Central memory CD8-positive, alpha-beta T cell (primary cell): ENCODE measurements at places on chromosomes 3 and 15.
A peak's percentile ranks its signal among the peaks of the same experiment; 100 is the strongest.

DNA sequence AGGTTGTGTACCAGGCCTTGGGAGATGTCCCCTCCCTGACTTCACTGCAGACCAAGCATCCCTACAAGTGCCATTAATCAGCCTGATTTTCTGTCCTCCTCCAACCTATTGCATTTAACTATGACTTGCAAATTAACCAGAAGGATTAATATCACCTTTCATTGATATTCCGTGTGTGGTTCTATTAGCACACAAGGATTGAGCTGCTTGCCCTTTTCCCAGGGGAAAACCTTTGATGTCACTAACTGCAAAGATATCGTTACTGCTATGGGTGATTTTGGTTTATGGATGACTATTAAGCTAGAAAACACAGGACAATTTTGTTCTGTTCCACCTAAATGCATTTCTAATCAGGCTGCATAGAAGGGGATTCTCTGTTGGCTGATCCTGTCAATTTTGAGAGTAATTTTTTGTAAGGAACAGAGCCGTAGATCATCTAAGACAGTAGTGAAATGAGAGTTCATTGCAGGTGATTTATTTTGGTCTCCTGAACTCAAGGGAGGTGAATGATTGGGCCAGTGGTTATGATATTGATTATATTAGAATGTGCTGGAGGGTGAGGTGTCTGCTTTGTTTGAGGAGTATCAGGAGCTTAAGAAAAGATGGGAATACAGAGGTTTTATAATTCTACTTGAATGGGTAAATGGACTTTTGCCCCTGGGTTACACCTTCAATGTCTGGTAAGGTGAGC is 177.5 kb upstream of the SNTN start:
- H3K36me3 ChIP-seq = no peaks in the 10 kb centered on the region
- no peak overlapping the region for H3K4me3 ChIP-seq
- no peak for DNase-seq
- H3K4me1 ChIP-seq = no peaks in the 10 kb centered on the region

DNA sequence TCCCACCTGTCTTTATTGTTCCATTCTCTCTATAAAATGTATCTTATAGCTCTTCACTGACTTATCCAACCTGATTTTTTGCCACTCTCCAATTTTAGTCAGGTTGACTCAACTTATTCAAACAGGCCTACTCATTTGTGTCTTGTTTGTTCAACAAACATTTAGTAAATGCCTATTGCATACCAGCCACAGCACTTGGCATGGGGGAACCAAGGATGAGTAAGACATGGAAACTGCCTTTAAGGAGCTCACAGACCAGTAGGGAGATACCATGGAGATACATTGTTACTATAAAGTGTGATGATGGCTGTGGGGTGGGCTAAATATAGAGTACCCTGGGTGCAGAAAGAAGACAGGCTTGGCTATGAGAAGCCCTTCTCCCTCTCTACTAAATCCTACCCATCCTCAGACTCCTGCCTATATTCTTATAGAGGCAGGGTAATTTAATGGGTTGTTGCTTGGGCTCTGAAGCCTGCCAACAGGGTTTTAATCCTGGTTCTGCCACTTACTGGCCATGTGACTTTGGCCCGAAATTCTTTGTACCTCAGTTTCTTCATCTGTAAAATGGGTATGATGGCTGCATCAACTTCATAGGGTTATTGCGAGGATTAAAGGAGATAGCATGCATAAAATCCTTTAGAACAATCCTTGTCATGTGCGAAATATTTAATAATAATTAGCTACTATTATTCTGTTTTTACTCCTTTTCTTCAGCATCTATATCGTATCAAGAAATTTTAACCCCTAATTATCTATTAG is 348.5 kb upstream of the UMPS start:
- H3K4me1 ChIP-seq = no peaks in the 10 kb centered on the region
- no peak overlapping the region for H3K4me3 ChIP-seq
- H3K36me3 ChIP-seq = no peaks in the 10 kb centered on the region

DNA sequence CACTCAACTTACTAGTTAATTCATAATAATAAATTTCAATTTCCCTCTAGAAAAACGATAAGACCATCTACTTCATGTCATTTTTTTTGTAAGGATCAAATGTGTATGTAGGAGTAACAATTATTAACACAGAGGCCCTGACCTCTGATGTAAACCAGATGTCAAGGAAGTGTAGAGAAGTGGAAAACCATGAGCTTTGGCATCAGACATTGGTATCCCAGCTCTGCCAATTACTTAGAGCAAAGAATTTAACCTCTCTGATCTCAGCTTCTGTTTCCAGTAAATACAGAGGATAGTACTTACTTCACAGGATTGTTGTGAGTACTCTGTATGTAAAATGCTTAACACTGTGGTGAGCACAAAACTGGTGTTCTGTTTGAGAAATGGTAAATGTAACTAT is 17.5 kb downstream of the AQR start:
- no peak for DNase-seq
- no peak overlapping the region for H3K4me3 ChIP-seq
- no peak overlapping the region for H3K27ac ChIP-seq
- no peaks in the 10 kb centered on the region for H3K4me1 ChIP-seq

DNA sequence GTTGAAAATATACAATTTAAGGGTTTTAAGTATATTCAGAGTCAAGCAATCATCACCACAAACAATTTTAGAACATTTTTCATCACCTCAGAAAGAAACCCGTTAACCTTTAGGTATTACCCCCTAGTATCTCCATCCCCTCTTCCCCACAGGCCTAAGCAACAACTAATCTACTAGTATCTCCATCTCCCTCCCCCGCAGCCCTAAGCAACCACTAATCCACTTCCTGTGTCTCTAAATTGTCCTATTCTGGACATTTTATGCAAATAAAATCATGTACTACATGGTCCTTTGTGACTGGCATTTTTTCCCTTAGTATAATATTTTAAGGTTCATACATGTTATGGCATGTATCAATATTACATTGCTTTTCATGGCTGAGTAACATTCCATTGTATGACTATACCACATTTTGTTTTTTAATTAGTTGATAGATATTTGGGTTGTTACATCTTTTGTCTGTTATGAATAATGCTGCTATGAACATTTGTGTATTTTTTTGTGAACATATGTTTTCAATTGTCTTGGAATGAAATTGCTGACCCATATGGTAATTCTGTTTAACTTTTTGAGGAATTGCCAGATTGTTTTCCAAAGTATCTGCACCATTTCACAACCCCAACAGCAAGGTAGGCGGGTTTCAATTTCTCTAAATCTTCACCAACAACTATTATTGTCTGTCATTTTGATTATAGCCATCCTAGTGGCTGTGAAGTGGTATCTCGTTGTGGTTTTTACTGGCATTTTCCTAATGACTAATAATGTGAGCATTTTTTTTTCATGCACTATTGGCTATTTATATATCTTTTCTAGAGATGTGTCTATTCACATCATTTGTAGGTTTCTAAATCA is 215.6 kb upstream of the CD96 start:
- peaks cover 31% of the 10 kb centered on the region for H3K4me1 ChIP-seq
- no peaks in the 10 kb centered on the region for H3K36me3 ChIP-seq
- no peak overlapping the region for H3K4me3 ChIP-seq

- H3K4me1 ChIP-seq = peaks cover 11% of the 10 kb centered on the region
- H3K4me3 ChIP-seq = no peak overlapping the region
- H3K27me3 ChIP-seq = peaks cover 15% of the 10 kb centered on the region
- DNase-seq = no peak
- no peak overlapping the region for H3K27ac ChIP-seq
- no peaks in the 10 kb centered on the region for H3K36me3 ChIP-seq
These were observed 22.3 kb upstream of the CDCP1 start for GRCh38 chr3:45168451-45168850.

GRCh38 chr3:194314388-194315068 is 36.6 kb downstream of the CPN2 start:
- no peak for DNase-seq
- peaks cover 60% of the 10 kb centered on the region for H3K27me3 ChIP-seq
- peaks cover 6% of the 10 kb centered on the region for H3K4me1 ChIP-seq
- peak overlapping the region; percentile 73 for H3K4me3 ChIP-seq

DNA sequence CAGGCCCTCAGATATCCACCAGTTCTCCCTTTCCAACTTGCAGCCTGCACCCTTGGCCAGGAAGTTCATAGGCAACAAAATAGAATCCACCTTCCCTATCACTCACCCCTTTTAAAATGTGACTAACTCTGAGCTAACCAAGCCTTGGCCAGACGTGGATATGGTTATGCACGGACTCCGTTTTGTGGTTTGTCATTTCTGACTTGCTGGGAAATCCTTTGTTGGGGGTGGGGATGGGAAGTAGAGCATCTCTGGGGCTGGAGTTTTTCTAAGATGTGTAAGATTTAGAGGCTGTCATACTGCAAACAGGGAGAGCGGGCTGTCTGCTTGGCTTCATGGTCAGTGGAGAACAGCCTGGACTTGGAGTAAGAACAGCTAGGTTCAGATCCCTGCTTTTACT is 62.6 kb downstream of the SMAD3 start:
- no peak for DNase-seq
- no peaks in the 10 kb centered on the region for H3K27me3 ChIP-seq
- H3K4me1 ChIP-seq = peaks cover 77% of the 10 kb centered on the region

- H3K36me3 ChIP-seq = no peaks in the 10 kb centered on the region
- H3K27ac ChIP-seq = no peak overlapping the region
- H3K27me3 ChIP-seq = no peaks in the 10 kb centered on the region
- H3K4me1 ChIP-seq = peaks cover 15% of the 10 kb centered on the region
- no peak overlapping the region for H3K4me3 ChIP-seq
These were observed 124.8 kb downstream of the EEFSEC start for GRCh38 chr3:128278130-128278529.

- no peak for DNase-seq
- H3K27ac ChIP-seq = no peak overlapping the region
- no peaks in the 10 kb centered on the region for H3K4me1 ChIP-seq
These were observed 396.8 kb downstream of the IGSF11 start for GRCh38 chr3:118637846-118638245.

DNA sequence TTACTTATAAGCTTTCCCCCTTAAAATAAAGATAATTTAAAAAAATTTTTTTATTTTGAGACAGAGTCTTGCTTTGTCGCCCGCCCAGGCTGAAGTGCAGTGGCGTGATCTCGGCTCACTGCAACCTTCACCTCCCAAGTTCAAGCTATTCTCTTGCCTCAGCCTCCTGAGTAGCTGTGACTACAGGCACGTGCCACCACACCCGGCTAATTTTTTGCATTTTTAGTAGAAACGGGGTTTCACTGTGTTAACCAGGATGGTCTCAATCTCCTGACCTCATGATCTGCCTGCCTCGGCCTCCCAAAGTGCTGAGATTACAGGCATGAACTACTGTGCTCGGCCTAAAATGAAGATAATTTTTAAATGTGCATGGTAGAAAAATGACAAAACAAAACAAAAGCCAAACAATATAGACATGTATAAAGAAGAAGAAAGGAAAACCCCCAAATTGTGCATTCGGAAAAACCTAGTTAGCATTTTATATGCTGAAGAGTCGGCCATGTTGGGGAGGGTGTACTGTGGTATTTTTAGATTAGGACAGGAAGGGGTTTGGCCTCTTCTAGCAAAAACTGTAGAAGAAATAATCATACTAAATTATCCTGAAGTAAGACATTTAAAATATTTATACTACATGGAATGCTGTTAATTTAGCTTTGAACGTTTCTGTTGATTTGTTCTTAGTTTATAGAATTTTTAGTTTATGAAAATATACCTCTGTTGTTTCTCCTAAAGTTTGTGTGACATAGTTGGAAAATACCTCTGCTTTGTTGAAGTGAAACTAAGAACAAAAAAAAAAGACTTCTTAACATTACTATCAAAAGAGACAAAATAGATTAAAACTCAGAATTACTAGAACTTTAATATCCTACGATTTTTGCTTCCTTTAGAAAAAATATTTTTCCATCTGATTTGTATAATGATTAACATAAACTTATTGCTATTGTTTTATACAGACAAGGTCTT is 7.4 kb downstream of the APPL1 start:
- no peaks in the 10 kb centered on the region for H3K27me3 ChIP-seq
- no peak for DNase-seq
- H3K27ac ChIP-seq = no peak overlapping the region
- H3K4me3 ChIP-seq = no peak overlapping the region
- peaks cover 6% of the 10 kb centered on the region for H3K4me1 ChIP-seq

GRCh38 chr3:152121270-152121636 is 147.5 kb upstream of the MBNL1 start:
- H3K27me3 ChIP-seq = no peaks in the 10 kb centered on the region
- DNase-seq = no peak
- H3K4me1 ChIP-seq = no peaks in the 10 kb centered on the region
- no peaks in the 10 kb centered on the region for H3K36me3 ChIP-seq
- no peak overlapping the region for H3K4me3 ChIP-seq

DNA sequence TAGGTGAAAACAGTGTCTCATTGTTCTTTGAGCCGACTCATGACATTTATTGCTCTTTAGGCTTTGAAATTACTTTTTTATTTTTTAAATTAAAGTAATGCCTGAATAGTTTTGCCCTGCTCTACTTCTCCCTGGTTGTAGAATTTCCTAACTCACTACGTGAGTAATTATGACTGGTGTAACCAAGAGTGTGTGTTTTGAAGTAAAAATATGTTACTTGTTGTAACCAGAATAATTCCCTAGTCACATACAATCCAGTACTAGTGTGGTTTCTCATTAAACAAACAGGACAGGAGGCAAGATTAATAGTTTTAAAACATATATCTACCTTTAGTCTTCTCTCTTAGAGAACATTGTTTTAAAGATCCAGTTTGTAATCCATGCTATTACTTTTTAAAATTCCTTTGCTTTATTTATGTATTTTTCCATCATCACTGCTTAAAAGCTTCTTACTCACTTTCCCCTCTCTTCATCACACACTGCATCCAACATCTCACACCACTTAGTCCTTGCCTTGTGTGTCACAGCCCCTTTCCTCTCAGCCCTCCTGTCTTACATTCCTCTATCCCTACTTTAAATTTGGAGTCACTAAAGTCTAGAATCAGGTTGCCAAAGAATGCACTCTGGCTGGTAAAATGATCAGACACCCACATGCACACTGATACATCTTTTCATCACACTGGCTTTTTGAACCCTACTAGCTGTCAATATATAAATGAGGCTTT is 219.7 kb downstream of the WNT5A start:
- no peak overlapping the region for H3K27ac ChIP-seq
- no peaks in the 10 kb centered on the region for H3K4me1 ChIP-seq
- no peak overlapping the region for H3K4me3 ChIP-seq
- no peaks in the 10 kb centered on the region for H3K27me3 ChIP-seq

- H3K4me3 ChIP-seq = no peak overlapping the region
- DNase-seq = no peak
- no peaks in the 10 kb centered on the region for H3K36me3 ChIP-seq
- H3K4me1 ChIP-seq = no peaks in the 10 kb centered on the region
- no peaks in the 10 kb centered on the region for H3K27me3 ChIP-seq
These were observed 170.3 kb downstream of the ZPLD1 start for GRCh38 chr3:102605153-102605552.

GRCh38 chr15:52080031-52080430 is 32.5 kb downstream of the BCL2L10 start:
- H3K4me3 ChIP-seq = no peak overlapping the region
- DNase-seq = no peak
- H3K36me3 ChIP-seq = no peaks in the 10 kb centered on the region
- peaks cover 7% of the 10 kb centered on the region for H3K27me3 ChIP-seq
- no peak overlapping the region for H3K27ac ChIP-seq

DNA sequence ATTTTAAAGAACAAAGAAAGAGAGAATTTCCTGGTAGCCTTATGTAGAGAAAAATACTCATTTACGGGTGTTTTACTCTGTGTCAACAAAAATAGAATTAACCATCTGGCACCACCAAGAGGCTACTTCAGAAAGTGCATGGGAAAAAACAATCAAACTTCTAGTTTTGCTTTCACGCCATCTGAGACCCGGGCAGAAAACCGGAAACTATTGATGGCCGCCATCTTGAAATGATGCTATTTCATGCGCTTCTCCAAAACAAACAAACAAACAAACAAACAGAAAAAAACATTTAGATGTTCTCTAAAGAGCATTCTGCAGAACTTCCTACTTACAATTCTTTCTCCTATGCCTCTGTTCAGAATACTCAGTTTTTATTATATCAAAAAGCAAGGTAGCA is 49.4 kb upstream of the SYNPR start:
- H3K36me3 ChIP-seq = no peaks in the 10 kb centered on the region
- no peaks in the 10 kb centered on the region for H3K4me1 ChIP-seq
- H3K27ac ChIP-seq = no peak overlapping the region
- no peak overlapping the region for H3K4me3 ChIP-seq
